ENCODE measurements at places on chromosomes 11 and 22.

- no peak for DNase-seq
These were observed 12.5 kb downstream of the QSER1 start for GRCh38 chr11:32905028-32905667.

GRCh38 chr22:24422102-24422665 is 5.2 kb upstream of the ADORA2A start:
- DNase-seq = no peak

GRCh38 chr11:104843150-104843836 is 55.0 kb downstream of the CASP12 start:
- no peak for DNase-seq

- no peak for DNase-seq
These were observed 123.8 kb downstream of the WT1 start for GRCh38 chr11:32311346-32312065.
